ENCODE measurements at places on chromosomes 12 and 14.

DNA sequence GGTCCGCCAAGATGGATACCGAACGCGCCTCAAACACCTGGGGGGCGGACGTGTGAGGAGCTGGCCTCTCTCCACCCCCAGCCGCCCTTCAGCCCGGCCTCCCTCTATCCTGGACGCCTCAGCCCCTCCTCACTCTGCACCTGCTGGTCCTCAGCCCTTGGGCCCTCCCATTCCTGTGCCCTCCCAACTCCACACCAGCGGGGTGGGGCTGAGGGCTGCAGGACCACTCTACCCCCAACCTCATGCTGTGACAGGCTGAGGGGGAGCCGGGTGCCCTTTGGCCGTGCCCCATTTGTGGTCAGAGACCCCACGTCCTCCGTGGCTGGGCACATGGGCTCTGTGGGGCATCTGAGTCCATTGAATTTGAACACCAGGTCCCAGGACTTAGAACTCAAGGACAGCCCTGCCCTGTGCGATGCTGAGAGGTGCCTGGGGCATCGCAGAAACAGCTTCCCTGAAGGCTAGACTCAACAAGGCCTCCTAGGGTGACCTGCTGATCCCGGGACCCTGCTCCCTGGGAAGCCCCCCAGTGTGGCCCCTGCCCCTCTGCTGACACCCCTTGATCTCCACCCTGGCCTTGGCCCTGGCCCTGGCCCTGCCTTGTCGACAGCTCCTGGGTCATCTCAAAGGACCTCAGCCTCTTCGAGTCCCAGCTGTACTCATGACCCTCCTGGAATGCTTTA is 82.0 kb upstream of the SFSWAP start:
- DNase-seq = no peak

GRCh38 chr14:45095143-45095542 is 11.2 kb downstream of the PRPF39 start:
- no peak for DNase-seq

DNA sequence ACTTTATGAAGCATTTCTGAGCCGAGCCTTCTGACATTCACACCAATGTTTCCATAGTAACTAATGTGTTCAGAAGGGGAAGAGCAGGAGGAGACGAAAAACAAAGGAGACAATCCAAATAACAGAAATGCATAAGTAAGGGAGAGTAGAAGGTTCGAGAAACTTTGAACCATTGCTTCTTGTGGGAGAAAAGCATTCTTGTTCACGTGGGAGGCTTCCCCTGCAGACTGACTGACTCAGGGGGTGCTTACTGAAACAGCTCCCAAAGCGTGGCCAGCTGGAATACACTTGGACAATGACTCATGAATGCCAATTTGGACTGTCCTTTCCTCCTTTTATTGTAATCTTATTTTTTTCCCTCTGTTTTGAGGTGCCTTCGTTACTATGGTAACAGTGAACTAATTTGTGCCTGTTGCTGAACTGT is 73.9 kb downstream of the NEDD1 start:
- peak; percentile 20 for DNase-seq

DNA sequence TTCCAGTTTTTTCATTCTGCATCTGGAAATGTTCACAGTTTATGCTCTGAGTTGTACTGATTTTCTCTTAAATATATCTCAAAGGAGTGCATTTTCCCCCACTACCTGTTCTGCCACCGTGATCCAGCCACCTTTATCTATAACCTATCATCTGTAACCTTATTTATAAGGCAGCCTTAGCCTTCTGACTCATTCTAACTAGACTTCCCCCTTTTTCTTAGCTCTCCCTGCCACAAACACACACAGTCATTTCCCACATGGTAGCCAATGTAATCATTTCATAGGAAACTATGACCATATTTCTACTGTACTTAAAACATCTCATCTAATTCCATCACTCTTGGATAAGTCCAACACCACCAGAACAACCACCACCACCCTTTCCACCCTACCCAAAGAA is 10.8 kb upstream of the GYS2 start:
- DNase-seq = no peak

GRCh38 chr12:105504286-105504685 is 173.8 kb downstream of the C12orf75 start:
- no peak for DNase-seq

- DNase-seq = peak; percentile 29
These were observed 1276.4 kb downstream of the SLC16A7 start for GRCh38 chr12:60872219-60872618.

- DNase-seq = no peak
These were observed 23.7 kb upstream of the TMCC3 start for GRCh38 chr12:94674051-94674451.

DNA sequence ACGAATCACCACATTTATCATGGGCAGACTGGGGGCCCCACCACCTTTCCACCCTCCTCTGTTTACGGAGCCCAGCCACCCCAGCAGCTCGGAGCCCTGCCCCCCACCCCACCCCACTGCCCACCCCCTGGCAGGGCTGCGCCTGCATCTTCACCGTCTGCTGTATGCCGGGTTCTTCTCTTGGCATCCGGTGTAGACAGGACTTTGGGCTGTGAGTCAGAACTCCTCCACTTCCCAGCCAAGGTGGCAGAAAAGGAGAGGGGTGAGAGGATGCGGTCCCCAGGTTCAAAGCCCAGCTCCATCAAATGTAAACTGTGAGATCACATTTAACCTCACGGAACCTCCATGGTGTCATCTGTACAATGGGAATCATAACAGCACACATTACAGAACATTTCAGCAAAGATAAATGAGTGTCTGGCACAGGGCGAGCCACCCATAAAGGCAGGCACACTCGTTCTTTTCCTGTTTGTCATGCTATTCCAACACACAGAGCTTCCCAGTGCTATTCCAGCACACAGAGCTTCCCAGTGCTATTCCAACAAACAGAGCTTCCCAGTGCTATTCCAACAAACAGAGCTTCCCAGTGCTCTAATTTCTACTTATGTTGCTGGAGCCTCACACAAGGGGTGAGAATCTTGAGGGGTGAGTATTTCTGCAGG is 292.7 kb upstream of the RTL1 start:
- DNase-seq = no peak

- peak; percentile 87 for DNase-seq
These were observed 990 bp downstream of the FERMT2 start for GRCh38 chr14:52949711-52950409.

GRCh38 chr12:18747895-18748294 is 10.0 kb downstream of the CAPZA3 start:
- no peak for DNase-seq

DNA sequence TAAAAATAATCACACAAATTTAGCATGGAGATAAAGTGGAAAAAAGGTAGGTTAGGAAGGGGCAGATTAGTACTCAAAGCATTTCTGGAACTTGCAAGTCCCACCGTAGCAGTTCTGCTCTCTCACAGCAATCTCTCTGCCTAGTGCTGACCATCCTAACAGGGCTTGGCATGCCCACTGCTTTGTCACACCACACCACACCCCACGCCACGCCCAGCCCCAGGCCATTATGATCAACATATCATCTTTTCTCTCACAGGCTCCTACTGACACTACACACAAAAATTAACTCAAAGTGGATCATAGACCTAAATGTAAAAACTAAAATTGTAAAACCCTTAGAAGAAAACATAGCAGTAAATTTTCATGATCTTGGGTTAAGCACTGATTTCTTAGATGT is 273.7 kb downstream of the DAD1 start:
- no peak for DNase-seq

GRCh38 chr12:95368931-95369330 is 105.0 kb upstream of the METAP2 start:
- DNase-seq = no peak

DNA sequence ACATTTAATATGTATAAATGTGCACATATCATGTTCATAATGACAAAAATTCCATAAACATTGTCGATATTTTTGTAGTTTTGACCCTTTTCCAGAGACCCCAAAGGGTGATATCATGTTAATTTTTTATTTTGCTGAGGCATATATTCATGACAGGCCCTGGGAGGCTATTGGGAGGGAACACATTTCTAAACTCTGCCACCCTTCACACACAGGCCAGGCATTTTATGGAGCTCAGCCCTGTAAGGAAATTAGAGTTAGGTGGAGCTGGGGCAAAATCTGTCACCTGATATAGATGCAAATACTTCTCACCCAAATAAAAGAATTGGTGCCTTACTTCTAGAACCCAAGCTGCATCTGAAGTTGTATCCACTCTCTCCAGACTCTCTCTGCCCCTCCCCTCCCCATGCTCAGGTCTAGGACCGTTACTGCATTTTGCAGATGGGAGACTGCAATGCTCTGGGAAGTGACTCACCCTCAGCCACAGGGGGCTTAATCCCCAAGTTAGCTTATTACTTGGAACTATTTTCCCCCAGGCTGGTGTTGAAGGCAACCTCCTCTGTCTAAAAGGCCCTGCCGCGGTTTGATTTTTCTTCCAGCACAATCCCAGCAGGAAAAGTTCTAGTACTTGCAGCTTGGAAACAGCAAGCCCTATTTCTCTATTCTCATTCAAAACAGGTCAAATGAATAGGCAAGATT is 238.9 kb downstream of the EMP1 start:
- DNase-seq = no peak

DNA sequence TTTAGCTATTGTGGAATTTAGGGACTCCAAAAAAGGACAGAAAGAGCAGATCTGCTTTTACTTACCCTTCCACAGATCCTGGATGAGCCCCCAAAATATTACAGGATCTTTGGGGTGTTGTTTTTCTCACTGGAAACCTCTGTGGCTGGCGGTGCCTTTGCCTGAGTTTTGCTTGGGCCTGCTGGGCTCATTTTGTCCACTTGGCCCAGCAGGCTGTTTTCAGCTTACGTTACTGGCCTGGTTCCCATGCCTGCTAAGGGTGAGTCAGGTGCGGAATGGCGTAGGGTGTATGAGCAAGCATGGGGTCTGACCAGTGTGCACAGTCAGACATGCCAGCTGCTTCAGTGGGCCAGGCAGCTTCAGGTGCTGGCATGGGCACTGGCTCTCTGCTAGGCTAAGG is 45.8 kb downstream of the HSD17B6 start:
- no peak for DNase-seq

GRCh38 chr14:69490219-69490918 is 5.8 kb downstream of the PLEKHD1 start:
- no peak for DNase-seq

DNA sequence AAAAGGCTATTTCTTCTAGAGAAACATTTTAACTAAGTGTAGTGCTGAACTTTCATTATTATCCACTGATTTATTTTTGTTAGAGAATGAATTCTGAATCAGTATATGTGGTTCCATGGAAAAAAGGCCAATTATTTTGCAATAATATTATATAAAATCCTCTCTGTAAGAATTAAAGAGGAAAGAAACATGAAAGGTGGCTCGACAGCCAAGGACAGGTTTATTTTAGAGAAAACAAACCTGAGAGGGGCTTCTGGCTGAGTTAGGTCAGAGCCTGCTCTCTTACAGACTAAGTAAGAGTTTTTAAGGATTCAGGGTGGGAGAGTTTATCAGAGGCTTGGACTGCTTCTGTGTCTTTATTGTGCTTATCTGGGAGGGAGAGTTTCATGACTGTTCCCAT is 46.7 kb upstream of the GUCY2C start:
- DNase-seq = no peak

DNA sequence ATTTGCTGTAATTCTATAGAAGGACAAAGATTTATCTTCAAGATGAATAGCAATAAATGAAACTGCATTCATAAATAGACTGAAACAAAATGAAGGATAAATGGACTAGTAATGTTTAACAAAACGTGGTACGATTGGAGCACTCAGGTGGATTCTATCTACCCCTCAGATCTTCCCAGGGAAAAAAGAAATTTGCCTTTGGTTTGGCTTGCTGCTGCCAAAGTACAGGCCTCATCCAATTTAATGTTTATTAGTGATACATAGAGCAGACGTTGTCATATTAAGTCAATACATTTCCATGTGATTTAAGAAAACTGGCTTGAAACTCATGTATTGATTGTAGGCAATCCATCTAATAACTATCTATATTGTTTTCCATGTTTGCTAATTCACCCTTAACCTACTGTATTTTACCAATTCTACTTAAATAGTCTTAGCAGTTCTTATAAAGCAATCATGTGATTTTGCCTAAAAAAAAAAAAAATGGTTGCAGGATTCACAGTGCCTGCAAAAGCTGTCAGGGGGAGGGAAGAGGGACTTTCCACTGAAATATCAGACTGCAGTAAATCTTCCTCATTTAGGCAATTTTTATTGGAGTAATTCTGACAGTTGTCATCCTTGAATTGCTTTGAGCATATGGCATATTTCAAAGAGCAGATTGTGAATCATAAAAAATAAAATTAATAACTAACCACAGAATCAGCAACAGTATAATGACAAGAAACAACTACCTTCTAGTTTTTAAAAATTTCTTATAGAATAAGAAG is 242.2 kb upstream of the NPAS3 start:
- DNase-seq = no peak

- DNase-seq = no peak
These were observed 68.8 kb upstream of the SLC8A3 start for GRCh38 chr14:70257526-70257925.

- DNase-seq = no peak
These were observed 69.2 kb downstream of the CRACR2A start for GRCh38 chr12:3683670-3684069.

DNA sequence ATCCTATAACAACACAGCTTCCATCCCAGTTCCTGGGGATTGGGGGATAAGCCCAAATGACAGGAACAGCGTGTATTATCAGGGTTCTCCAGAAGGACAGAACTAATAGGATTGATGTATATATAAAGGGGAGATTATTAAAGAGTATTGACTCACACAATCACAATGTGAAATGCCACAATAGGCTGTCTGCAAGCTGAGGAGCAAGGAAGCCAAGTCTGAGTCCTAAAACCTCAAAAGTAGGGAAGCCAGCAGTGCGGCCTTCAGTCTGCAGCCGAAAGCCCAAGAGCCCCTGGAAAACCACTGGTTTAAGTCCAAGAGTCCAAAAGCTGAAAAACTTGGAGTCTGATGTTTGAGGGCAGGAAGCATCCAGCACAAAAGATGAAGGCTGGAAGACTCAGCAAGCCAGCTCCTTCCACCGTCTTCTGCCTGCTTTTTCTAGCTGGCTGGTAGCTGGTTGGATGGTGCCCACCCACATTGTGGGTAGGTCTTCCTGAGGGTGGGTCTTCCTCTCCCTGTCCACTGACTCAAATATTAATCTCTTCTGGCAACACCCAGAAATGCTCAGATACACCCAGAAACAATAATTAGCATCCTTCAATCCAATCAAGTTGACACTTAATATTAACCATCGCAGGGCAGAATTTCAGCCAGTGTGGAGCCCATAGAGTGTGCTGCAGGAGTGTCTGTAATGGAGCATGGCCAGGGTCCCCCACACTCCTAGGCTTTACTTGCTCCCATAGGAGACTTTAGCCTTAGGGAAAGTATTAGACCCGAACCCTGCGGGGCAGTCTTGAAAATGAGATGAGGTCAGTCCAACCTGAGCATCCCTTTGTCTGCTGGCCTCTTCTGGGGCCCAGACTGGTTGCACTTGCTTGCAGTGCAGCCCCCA is 111.1 kb downstream of the SINHCAF start:
- no peak for DNase-seq
